ENCODE measurements at places on chromosomes 12 and 14.

GRCh38 chr12:71439613-71440344 is at the start of gene LGR5:
Gene LGR5, plus strand, starts transcription at chr12:71439798. Its CDS starts 283 bp downstream, at chr12:71440081.
- DNase-seq = no peak

- DNase-seq = no peak
Observed at GRCh38 chr12:2380946-2381345, 328.2 kb downstream of the CACNA1C start.

DNA sequence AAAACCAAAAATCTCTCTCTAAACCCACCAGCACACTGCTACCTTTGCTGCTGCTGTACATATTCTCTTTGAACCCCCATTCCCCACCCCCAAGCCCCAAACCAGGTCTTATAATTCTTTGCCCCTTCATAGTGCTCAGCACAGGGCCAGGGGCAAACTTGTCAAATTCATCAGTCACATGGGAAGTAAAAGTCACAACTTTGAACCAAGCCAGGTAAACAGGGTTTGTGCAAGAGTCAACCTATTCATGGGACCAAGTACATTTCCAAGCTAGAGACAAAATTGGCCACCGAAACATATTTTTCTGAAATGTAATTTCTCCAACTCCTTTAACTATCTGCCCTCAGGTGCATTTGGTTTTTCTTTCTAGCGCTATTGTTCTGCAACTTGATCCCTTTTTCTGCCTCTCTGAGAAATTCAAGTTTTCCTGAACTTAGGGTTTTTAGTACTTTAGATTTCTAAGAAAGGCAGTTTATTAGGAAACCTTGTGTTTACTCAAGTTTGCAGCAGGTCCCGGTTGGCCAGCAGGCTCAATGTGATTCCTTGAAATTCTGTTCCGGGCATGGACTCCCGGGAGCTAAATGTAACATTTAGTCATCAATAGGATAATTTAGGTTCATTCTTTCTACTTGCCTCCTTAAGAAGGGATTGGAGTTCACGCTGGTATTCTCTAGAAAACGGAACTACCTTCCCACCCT is 230.5 kb downstream of the EFCAB11 start:
- DNase-seq = no peak

DNA sequence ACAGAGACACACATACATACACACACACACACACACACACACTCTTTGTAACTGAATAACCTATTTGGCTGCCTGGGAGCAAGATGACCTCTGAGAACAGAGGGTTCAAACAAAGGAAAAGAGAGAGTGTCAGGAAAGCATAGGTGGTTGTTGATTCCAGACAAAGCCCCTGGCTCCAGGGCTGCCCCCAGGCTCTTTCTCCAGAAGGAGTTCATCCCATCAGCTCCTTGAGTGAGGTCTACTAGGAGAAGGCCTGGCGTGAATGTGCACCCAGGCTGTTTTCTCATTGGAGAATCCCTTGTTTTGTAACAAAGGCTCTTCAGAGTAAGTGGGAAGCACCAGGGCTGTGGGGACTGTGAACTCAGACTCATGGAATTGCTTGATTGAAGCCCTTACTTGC is 151.9 kb downstream of the EMP1 start:
- DNase-seq = no peak

DNA sequence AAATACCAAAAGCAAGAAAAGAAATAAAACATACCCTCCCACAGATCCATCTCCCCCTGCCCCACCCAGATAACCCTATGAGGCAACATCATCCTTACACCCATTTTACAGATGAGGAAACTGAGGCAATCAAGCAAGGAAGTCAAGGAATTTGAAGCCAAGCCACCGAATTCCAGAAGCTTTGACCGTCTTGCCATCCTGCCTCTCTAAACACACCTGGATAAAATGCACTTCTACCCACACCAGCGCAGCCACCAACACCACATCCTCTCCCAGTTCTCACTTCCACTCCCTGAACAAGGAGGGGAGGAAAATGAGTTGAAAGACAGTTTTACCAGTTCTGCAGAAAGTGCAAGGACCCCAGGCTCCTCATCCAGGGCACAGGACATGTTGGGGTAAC is 13.6 kb downstream of the CMKLR1 start:
- no peak for DNase-seq

DNA sequence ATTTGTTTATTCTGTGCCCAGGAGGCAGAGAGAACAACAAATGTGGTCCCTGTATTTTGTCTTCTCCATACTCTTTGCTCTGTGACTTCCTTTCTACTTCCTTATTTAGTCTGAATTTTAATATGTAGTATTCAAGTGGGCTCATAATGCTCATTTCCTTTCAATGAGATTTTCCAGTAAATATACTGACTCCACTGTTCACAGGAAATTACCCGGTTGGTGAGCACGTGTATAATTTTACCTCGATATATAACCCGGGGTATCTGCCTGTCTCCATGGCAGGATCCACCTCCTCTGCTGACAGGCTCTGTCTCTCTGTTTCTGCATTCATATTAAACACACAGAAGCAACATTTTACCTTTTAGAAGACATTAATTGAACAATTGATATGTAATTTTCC is 166.0 kb downstream of the SLC38A4 start:
- DNase-seq = no peak

DNA sequence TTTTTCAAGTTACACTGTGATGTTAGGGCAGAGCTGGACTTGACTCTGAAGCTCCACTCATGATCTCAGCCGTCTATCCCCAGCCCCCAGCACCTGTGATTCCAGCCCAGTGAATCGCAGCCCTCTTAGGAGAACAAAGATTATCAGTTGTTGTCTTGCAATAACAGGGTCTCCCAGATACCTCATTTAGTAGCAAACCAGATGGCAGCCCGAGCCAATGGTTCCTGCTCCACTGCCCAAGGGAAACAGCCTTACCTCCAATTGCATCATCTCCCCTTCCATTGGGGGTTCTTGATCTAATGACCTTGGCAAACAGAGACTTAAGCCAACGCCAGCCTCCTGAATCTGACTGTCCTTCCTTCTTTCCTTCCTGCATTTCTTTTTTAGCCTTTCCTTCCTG is 371.2 kb downstream of the BCL11B start:
- DNase-seq = no peak

- no peak for DNase-seq
Observed at GRCh38 chr12:76552343-76552938, 7.1 kb downstream of the OSBPL8 start.

- DNase-seq = no peak
Observed at GRCh38 chr12:101777978-101778377, 38.7 kb upstream of the SYCP3 start.

- DNase-seq = no peak
Observed at GRCh38 chr14:71220462-71220861, 313.2 kb downstream of the PCNX1 start.

GRCh38 chr12:121725423-121725822 is 12.9 kb downstream of the TMEM120B start:
- no peak for DNase-seq

- DNase-seq = no peak
Observed at GRCh38 chr14:90655829-90656228, 160.4 kb downstream of the TTC7B start.

DNA sequence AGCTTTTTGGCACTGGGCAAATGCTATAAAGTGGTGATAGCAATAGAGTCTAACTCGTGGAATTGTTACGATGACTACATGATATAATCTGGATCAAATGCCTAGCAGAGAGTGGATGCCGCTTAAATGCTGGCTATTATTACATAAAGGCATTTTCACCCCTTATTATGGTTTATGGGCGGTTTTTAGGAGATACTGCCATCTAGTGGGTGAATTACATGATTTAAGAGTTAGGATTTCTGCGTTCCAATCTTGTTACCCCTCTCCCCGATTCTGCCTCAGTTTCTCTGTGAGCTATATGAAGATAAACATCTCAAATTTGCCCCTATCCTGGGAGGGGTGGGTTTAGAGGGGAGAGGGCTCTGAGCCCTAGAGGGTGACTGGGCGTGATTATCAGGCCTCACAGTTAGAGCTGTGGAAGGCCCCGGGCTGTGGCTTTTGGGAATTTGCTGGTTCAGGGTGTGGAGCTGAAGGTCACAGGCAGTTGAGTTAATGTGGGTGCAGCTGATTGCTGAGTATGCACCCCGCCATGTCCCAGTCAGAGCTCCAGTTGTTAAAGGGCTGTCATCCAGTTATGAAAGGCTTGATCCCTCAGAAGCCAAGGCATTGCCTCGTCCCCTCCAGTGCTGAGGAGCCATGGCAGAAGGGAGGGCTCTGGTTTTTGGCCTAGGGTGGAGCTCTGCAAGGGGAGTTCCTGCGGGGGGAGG is 14.4 kb downstream of the CLSTN3 start:
- DNase-seq = no peak

DNA sequence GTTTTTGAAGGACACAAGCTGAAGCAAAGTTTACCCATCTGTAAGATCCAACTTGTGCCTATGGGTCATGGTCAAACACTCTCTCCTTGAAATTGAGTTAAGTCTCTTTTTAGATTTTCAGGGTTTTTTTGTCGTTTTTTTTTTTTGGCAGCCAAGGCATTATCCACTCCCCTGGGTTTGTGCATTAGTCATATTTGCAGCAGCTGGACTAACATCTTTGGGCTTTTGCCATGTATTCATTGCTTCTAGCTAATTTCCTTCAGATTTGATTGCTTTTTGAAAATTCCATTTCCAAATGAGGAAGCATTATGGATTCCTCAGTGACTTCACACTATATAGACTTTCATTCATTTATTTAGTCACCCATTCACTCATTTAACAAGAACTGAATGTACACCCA is 80.3 kb upstream of the SRRM4 start:
- no peak for DNase-seq

DNA sequence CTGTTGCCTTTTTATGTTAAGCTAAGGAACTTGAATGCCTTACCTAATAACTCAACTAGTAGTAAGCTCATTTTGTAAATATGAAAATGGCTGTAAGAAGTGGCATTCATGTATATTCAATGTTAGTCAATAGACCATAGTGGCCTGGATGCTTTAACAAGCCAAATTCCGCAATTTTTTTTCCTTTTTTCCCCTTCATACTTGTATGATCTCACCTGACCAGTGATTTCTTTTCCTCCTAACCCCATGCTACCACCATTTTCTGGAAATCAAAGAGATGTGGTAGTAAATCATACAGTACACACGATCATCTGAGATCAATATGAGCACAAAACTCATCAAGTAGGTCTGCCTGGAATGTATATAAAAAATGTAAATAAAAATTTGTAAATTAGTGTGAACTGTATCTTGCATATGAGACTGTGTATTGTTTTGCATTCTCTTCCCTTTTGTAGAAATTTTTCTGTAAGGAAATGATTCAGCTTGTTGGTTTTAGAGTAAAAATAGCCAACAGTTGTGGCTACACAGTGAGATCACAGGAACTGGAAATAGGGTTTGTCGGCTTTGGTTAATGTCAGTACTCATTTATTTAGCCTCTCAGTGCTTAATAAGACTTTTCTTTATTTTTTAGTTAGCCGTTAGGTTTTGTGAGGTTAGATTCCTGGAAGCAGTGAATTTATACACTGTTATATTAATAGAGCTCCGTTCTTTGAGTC is 62.5 kb downstream of the ETNK1 start:
- no peak for DNase-seq

- DNase-seq = no peak
Observed at GRCh38 chr12:40261937-40262336, 37.1 kb downstream of the LRRK2 start.

Measured in stimulated activated CD8-positive, alpha-beta memory T cell treated with anti-CD3 and anti-CD28 coated beads, Interleukin-15, amount 100 ng/mL, for 4 hours (primary cell).